ENCODE measurements at places on chromosomes 16 and 17.
A peak's percentile ranks its signal among the peaks of the same experiment; 100 is the strongest.

DNA sequence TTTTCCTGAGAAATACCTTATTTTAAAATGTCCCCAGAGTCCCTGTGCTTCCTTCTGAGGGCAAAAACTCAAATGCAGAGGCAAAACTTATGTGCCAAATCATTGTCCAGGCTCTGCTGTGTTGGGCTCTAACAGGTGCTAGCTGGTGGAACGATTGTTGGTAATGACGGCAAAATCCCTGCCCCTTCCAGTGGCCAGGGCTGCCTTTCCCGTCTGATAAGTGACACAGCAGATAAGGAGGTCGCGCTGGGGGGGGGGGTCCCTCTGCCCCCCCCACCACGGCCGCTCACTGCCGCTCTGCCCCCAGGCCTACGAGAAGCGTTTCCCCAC lies 29.1 kb downstream of the SEC14L5 start:
- no peak for DNase-seq

DNA sequence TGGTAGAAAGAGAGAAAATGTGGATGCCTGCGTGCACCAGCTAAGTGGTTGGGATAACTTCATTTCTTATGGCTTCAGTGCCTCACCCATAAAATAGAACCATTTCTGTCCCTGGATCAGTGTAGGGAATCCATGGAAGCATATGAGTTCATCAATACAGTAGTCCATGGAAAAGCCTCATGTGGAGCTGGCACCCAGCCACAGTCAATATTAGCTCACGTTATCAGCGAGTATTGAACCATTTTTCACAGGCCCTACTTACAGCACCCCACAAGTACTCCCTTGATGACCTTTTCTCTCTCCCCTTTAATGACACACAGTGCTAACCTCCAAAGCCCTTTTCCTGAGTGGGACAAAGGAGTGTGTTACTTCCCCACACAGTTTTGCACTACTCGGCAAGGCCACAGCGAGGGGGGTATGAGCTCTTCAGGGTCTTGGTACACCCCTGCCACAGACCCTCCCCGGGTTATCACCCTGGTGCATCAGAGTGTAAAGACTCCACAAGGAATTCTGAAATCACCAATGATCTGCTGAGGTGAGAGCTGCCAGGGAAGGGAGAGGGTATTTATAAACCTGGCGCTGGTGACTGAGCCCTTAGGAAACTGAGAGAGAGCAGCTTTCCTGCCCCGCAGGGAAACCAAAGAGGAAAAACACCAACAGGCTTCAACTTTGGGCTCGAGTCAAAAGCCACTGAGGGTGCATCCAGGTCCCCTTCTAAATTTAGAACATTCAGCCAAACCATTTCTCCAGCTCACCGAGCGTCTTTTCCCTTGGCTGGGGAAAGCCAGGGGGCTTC lies 36.9 kb downstream of the DYNLRB2 start:
- no peak for DNase-seq

DNA sequence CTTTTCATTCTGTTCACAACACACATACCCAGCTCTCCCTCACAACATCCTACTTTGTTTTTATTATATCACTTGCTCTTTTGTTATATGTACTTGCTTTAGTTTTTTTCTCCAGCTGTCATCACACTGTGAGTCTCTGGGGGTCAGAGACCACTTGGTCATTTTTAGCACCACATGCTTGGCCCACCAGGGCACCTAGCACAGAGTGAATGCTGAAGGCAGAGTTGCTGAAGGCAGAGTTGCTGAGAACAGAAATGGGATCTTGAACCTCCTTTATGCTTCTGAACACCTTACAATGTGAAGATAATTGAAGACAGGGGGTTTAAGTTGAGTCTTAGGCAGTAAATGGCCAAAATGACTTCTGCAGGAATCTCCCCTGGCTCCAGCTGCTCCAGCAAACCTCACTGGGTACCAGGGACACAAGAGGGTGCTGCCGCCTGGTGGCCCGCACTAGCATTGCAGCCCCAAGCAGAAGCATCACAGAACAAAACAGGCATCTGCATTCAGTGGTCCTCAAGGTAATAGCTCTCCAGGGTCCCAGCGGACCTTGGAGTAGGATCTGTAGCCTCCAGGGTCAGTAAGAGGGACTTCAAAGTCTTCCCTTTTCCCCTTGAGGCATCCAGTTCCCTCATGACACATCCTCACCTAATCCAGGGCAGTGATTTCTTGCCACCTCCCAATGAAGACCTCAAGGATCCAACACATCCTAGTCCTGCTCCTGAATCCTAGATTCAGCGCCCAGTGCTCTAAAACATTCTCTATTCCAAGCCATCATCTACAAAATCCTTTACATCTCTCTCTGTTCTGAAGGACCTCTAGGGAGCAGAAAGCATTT lies 1972.6 kb downstream of the TP53TG3F start:
- DNase-seq: no peak

DNA sequence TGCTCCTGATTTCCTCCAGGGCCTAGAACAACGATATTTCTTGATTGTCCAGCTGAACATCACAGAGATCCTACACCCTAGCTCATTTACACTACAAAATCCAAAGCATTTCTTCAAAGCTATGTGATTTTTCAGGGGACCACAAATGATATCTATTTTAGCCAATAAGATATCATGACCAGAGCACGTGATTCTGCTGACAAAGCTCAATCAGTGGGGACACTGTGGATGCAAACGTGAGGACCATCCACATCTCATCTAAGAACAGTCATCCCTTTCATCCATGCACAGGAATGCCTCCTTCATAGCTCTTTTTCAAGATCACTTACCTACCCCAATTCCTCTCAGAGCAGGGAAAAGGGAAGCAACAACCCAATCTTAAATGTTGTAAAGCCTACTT lies 56.9 kb downstream of the ACSM2B start:
- no peak for DNase-seq

DNA sequence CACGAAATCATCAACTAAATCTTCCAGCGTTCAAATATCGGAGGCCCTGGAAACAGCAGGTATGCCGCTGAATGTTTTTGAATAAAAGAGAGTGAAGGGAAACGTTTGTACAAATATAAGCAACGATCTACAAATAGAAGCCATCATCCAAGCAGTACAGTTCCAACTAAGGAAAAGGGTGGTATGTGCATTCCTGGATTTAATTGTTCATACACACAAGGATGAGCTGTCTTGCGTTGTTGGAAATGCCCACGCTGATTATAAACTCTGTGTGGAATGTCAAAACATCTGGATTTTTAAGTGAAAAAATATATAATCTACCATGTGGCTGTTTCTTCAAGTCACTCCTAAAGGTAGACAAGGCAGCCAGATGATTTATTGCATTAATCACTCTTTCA lies 191.8 kb upstream of the HSBP1 start:
- no peak for DNase-seq

GRCh38 chr17:17354560-17355349 lies 51.6 kb downstream of the NT5M start:
- DNase-seq: no peak

DNA sequence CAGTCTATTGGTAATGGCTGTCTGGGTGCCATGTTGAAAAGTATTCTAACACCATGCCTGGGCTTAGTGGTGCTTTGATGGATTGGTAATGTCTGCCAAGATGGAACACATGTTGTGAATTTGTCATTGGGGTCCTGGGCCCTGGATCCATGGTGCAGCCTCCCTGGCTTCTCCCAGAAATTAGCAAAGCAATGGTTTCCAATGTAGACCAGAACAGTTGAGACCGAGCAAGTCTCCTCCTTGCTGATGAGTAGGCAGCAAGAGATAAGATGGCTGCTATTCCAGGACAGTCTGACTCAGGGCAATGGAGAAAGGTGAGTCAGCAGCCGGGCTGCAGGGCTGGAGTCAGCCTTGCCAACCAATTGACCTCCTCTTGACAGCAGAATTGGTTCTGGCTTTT lies 30.8 kb downstream of the GPR139 start:
- DNase-seq: no peak

DNA sequence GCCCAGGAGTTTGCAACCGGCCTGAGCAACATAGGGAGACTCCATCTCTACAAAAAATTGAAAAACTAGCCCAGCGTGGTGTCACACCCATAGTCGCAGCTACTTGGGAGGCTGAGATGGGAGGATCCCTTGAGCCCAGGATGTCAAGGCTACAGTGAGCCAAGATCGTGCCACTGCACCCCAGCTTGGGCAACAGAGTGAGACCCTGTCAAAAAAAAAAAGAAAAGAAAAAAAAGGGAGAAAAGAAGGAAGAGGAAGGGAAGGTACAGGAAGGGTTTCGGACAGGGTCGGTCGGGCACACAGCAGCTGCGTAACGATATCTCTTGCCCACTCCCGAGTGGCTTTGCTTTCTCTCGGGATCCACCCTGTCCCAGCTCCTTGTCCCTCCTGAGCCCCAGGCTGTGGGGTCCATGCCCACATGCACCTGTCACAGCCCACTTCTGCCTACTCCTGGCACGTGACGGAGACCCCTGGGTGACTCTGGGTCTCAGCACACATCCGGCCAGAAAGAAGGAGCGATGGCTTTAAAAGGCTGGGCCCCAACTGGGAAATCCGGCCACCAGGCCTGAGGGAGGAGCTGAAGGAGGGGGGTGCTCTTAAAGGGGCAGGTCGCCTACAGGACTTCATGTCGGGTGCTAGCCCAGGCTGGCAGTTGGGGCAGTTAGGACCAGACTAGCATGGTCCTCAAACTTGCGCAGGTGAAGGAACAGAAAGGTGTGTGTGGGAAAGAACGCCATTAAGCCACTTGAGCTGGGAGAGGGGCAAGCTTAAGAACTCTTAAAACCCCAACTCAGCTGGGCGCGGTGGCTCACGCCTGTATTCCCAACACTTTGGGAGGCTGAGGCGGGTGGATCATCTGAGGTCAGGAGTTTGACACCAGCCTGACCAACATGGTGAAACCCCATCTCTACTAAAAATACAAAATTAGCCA lies at the start of gene GHDC:
Gene GHDC, minus strand, starts transcription at position 526 of the 931 bp plus-strand sequence. CDS start 913 bp downstream, outside the sequence.
- peak; percentile 36 for DNase-seq

DNA sequence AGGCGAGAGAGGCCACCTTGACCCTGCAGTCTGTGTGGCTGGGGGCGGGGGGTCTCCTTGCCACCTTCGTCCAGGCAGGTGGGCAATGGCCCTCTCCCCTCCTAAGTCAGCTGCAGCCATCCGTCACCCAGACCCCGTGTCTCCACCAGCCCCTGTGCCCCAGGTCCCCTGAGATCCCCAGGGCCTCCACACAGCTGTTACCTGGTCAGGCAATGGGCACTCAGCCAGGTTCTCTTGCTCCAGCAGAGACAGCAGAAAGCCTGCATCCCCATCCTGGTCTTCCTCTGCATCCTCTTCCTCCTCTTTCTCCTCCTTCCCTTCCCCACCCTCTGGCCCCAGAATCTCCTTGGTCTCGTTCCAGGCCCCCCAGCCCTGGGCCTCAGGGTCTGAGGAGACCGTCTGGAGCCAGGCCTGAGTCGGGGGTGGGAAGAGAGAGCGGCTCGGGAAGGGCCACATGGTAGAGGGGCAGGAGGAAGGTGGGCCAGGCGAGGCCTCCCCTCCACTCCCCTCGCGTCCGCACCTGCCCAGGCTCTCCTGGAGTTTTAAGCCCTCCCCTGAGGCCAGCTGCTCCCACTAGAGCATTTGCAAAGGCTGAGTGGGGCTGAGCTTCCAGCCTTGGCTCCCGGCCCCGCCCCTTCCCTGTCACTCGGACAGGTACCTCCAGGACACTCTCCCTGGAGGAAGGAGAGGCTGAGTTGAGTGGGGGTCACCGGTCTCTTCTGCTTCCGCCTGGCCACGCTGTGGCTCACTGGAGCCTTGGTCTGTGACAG lies at the start of gene PABPN1L:
Gene PABPN1L, minus strand, starts transcription at position 510 of the 770 bp plus-strand sequence. Its CDS starts 54 bp downstream, at position 456.
- no peak for DNase-seq

DNA sequence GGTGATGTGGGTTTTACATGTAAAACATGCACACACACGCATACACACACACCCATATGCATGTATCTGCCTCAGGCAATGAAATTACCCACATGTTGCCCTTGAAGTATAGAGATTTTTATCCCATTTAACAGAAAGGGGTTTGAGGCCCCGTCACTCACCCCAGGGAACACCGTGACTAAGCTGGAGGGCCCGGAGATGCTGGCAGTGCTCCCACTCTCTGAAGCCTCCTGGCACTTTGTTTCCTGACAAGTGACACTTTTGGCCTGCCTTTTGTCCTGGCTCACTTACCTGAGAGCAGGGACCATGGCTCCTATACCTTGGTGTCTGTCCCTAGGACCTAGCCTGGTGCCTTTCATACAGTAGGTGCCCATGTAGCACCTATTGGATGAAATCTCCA lies 50.0 kb upstream of the TNRC6C start:
- DNase-seq: no peak

DNA sequence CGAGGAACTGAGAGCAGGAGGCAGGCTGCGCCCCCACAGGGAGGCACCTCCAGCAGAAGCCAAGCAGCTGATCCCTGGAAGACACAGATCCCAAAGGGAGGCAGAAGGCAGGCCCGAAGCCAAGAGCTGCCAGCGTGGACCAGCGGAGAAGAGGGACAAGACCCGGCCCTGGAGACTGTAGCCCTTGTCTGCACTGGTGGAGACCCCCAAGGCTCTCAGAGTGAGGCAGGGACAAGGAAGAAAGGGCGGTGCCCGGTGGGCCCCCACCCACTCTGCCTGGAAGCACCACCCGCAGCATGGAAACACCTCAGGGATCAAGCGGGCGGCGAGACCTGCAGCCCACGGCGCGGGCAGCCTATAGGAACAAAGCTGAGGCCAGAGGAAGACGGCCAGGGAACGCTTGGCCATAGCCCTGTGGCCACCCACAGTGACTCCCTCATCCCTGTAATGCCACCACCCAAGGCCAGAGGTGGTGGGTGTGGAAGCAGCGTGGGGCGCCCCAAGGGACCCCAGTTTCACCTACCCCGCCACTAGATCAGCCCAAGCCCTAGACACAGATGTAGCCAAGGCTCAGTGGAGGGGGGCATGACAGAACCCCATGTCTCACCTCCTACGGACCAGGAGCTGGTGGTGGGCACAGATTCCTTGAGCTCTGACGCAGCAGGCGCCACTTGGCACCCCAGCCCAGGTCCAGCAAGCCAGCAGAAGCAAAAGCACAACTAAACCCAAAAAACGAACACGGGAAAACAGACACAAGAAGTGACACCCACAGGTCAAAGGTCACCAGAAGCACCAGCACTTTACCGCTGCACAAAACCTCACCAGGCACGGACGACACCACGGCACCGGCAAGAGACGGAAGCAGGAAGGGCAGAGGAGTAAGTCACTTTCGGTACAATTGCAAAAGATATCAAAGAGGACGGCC lies 2.9 kb upstream of the SIRT7 start:
- no peak for DNase-seq

DNA sequence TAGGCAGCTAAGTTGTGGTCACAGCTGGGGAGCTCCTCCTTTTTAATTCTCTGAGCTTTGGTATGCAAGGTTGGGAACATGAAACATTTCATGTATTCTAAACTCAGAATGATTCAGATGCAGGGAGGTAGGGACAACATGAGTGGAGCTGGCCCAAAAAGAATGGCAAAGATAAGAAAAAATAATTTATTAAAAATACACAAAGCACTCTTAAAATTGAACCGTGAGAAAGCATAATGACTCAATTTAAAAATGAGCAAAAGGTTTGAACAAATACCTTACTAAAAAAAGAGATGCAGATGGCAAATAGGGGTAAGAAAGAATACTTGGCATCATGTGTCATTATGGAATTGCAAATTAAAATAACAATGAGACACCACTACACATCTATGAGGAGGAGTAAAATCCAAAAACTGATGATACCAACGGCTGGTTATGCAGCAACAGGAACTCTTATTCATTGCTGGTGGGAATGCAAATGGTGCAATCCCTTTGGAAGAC lies 175.6 kb upstream of the IRX3 start:
- no peak for DNase-seq
